Activated gamma-delta T cell treated with anti-CD3 and anti-CD28 coated beads, Interleukin-2, amount 50 U/mL, for 16 hours (primary cell): ENCODE measurements at places on chromosomes 16 and 17.

- no peak for DNase-seq
Observed at GRCh38 chr16:86299882-86300610, 210.3 kb upstream of the FOXF1 start.

DNA sequence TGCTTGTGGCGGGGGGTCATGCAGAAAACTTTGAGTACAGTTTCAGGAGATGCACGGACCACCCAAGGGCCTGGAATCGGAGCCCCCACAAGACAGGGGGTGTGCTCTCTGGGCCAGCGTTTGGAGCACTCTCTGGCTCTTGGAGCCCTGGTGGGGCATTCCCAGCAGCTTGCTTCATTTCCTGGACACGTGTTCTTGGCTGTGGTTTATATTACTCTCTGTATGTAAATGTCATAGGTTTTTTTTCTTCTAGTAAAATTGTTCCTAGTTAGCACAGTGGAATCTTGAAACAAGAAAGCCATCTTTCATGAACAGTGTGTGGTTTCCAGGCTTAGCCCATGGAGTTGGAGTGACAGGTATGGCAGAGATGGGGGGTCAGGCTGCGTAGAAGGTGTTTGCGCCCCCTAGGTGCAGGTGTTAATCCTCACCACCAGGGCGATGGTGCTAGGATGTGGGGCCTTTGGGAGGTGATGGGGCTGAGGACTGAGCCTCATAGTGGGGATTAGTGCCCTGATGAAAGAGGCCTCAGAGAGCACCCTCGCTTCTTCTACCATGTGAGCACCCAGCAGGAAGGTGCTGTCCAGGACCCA, 79.8 kb downstream of the JPH3 start:
- no peak for DNase-seq

GRCh38 chr17:4892499-4893221, 6.7 kb upstream of the C17orf107 start:
- DNase-seq, result no peak

GRCh38 chr16:51651061-51651466, 500.0 kb upstream of the SALL1 start:
- no peak for DNase-seq

GRCh38 chr17:80025140-80025539, 10.5 kb downstream of the TBC1D16 start:
- DNase-seq, result no peak

DNA sequence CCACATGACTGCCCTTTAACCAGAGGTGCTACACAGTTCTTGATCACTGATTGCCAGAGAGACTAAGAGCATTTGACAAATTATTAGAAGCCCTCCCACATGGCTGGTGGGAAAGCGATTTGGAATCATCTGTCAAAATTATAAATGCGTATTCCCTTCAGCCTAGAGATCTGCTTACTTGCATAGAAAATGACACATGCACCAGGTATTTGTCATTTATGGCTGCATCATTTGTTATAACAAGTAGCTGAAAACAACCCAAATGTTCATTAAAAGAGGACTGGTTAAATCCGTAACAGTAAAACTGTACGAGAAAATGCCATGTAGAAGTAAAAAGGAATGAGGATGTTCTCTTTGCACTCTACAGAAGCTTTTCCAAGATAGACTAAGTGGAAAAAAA, 21.4 kb downstream of the BCO1 start:
- DNase-seq, result no peak
